ENCODE measurements at places on chromosomes 11 and 22.

DNA sequence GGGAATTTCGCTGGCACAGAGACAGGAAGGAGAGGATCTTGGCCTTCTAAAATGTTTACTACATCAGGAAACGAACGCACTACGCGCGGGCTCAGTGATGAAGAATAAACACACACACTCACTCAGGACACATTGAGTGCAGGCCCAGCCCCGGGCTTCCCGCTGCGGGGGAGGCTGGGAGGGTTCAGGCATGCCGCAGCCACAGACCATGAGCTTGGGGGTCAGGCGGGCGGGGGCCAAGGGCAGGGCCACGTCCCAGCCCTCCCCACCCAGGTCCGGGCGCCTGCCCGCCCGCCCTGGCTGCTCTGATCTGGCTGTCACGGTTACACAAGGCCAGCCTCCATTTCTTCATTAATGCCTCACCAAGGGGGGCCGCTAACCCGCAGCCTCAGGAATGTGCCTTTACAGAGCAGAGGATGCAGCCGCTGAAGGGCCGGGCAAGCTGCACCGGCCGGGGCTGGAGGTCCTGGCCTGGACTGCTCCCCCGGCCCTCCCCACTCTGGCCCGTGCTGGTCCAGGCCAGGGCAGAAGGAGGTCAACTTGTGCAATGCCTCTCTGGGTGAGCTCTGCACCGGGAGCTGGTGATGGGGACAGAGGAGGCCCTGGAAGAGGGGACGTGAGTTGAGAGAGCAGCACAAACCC lies 41.7 kb downstream of the IGF2 start:
- DNase-seq, result no peak

GRCh38 chr11:88266157-88266556 lies 71.4 kb downstream of the CTSC start:
- DNase-seq, result no peak

- DNase-seq, result no peak
Measured at GRCh38 chr11:64226507-64227051, 505 bp downstream of the NUDT22 start.

- DNase-seq, result no peak
Measured at GRCh38 chr11:62708392-62708791, 916 bp downstream of the GNG3 start.

DNA sequence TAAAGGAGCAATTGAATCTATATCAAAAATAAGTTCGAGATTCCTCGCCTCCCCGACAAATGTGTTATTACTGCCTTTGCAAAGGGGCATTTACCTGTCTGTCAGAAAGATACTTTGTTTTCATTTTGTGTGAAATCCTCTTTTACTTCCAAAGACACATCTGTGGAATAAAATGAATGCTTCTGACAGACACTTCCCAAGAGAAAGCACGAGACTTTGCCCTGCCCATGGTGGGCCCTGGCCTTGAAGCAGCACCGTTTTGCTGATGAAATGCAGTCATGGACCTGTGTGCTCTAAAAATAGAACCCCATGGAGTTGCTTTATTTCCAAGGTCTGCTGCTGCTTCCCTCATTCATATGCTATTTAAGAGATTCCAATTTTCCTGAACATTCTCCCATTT lies 85.9 kb upstream of the USP47 start:
- DNase-seq, result no peak

GRCh38 chr11:119359365-119360214 lies 13.1 kb upstream of the MFRP start:
- DNase-seq, result no peak

DNA sequence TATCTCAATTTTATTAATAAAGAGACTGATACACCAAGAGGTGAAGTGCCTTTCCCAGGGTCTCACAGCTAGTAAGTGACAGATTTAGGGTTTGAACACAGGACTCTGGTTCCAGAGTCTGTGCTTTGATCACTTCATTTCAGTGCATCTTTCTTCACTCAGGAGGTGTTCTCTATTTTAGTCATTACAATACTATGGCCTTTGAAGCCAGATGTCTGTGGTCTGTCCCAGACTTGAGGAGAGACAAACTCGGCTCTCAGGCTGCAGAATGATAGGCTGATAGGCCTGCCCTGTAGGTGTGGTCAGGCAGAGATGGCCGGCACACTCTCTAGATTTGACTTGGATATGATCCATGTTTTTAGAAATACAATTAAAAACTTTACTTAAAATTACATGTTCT lies 478.5 kb upstream of the CCDC90B start:
- no peak for DNase-seq

GRCh38 chr22:46049726-46050450 lies 72.9 kb upstream of the WNT7B start:
- no peak for DNase-seq

DNA sequence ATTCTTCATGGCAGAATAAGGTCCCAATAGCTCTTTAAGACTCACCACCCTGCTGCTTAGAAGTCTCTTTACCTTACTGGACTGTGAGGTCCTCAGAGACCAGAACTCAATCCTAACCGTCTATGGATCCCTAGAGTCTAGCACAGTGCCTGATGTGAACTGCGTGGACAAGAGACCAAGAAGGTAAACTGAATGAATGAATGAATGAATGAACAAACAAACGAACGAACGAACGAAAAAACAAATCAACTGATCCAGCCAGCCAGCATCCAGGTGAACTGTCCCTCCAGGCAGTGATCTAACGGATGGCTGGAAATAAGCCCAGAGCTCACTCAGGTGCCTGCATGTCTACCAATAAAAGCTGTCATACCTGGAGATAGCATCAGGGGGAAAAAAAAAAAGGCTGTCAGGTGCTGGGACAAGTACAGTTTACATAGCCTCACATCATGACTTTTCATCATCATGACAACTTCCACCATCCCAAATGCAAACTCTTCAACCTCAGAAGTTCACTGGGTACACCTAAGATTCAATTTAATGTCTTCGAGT lies 59.8 kb downstream of the PACSIN2 start:
- no peak for DNase-seq

- DNase-seq, result no peak
Measured at GRCh38 chr11:12599408-12600143, 74.6 kb upstream of the TEAD1 start.

DNA sequence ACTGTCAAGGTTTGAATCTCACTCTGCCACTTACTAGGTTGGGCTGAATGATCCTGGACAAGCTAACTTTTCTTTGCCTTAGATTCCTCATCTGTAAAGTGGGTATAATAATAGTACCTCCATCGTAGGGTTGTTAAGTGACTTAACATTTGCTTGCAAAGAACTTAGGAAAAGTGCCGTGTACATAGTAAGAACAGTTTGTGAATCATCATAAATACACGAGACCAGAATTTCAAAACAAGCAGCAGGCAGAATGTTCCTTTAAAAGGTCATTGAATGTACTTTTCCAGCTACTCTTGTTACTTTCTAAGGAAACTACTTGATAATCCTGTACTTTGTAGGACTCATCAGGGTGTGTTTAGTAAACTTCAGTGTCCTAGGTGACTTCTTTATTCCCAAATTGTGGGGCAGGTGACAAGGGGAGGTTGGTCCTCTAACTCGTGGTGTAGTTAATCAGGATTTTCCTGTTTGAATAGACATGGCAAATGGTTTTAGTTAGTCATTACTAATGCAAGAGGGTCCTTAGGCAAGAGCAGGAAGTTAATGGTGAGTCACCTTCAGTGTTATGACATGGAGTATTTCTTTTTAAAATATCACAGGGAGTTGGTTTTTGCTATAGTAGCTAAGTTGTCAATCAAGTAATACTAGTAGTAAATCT lies 67.9 kb downstream of the YAP1 start:
- DNase-seq, result no peak

- no peak for DNase-seq
Measured at GRCh38 chr11:29183301-29183700, 833.5 kb downstream of the KCNA4 start.

DNA sequence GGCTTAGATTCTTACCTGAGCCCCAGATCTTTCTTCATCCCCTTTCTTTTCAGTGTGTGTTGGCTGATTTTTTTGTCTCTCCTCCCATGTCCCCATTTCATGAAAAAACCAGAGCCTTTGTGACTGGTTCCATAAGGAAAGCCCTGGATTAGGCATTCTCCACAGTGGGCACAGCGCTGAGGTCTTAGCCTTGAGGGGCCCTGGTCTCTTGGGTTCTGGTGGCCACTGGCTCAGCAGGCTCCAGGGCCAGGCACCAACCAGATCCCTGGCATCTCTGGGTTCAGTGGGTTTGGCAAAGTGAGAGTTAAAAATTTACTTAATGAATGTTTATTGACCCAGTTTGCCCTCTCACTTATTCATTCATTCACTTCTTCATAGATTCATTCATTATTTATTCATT lies 49.5 kb upstream of the ACCSL start:
- no peak for DNase-seq

GRCh38 chr11:74412321-74412720 lies 14.1 kb upstream of the PGM2L1 start:
- no peak for DNase-seq

- DNase-seq, result no peak
Measured at GRCh38 chr11:35030716-35031213, 108.2 kb upstream of the CD44 start.

- no peak for DNase-seq
Measured at GRCh38 chr22:24543185-24543601, 11.7 kb downstream of the GUCD1 start.

DNA sequence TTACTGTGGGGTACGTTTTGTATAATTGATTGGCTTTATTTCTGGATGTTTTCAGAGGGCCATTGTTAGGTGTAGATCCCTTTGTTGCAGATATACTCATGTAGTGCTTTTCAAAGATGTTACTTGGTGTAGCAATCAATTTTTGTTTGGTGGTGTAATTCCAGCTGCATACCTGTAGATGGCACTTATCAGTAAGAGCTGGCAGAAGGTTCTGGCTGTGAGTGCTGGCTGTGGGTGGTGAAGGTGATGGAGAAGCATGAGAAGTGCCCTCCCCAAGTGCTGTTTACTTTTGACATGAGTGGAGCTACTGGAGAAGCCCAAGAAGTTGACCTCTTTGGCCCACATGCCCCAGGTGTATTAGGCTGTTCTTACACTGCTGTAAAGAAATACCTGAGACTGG lies 1074.9 kb downstream of the FAM181B start:
- no peak for DNase-seq

DNA sequence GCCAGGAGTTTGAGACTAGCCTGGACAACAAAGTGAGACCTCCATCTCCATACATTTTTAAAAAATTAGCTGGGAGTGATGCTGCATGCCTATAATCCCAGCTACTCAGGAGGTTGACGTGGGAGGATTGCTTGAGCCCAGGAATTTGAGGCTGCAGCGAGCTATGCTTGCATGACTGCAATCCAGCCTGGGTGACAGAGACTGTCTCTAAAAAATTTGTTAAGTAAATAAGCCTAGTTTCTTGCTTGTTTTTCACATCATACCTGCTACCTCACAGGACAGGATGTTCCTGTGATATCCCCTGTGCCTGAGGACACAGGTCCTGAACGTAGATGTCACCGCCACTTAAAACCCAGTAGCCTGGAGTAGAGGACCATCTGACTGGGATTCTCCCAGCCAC lies 348.6 kb downstream of the MN1 start:
- DNase-seq, result no peak

DNA sequence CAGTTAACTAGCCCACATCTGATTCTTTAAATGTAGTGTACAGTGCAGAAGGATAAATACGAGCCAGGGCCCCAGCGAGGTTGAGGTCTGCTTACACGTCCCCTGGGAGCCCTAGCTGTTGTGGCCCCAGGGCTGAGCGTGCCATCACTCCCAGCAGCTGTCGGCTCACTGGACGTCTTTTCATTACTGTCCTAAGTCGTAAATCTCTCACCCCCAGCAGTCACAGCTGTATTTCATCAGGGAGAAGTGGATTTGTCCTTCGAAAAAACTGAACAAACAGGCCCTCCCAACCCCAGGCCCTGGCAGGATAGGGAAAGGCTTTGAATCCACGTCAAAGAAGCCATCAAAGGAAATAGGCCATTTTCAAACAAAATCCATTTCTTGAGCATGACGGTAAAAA lies 110.4 kb upstream of the CSNK2A3 start:
- DNase-seq, result no peak

DNA sequence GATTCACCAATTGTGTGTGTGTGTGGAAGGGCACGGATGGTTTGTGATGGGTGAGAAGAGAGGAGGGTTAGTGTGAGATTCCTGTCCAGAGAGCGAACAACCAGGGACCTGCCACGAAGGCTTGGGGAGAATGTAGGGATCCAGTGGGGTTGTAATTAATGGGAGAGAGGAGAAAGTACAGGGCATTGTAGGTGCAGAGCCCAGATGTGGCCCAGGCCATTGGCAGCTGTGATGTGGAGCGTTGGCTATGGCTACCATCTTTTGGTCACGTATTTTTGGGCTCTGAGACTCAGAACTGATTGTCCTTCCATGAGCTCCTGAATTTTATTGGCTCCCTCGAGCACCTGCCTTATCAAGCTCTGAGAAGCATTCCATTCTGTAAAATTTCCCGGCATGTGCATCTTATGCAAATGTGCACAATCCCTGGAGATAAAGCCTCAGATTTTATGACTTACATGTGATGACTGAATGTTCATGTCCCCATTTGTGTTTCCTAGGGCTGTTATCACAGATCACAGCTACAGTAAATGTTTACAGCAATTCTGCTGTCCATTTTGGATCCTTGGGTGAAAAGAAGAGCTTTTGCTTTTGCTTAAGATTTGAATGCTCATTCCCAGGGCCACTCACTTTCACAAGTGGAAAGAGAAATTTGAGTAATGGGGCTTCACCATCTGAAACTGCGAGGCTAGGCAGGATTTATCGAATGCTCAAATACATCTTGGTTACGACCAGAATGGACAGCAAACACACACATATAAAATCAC lies 33.1 kb downstream of the SLC5A1 start:
- no peak for DNase-seq
